Heart left ventricle (tissue), 16 donors: ENCODE measurements at places on chromosomes 2 and 18. TPM values are rescaled to one million over a fixed set of nuclear protein-coding genes. Genes with fewer than 3 reads are reported as not detected.

Gene MOGAT1
- total RNA-seq: not detected

Gene CCDC85A
- 4.5 TPM for total RNA-seq

Gene RTKN
- 12.8 TPM for total RNA-seq

Gene CDH2
- 594 TPM for total RNA-seq

Gene FN1
- 343 TPM for total RNA-seq

Gene AQP4
- total RNA-seq: 15.7 TPM

Gene TTN
- total RNA-seq: 3,847 TPM

Gene MFSD6
- total RNA-seq: 13.9 TPM

Gene POU3F3
- not detected for total RNA-seq

Gene RNF152
- 17.5 TPM for total RNA-seq

Gene CFAP53
- total RNA-seq: not detected
